Mesenteric fat pad (tissue), 1 donor: ENCODE measurements at places on chromosomes 3 and 15. TPM values are rescaled to one million over a fixed set of nuclear protein-coding genes. Genes with fewer than 3 reads are reported as not detected.

PRR23C gene
- total RNA-seq, result not detected

GMNC gene
- not detected for total RNA-seq

GRCh38 chr3:37510755-37511154, 336.4 kb upstream of the LRRFIP2 start:
- no peak for DNase-seq

DNA sequence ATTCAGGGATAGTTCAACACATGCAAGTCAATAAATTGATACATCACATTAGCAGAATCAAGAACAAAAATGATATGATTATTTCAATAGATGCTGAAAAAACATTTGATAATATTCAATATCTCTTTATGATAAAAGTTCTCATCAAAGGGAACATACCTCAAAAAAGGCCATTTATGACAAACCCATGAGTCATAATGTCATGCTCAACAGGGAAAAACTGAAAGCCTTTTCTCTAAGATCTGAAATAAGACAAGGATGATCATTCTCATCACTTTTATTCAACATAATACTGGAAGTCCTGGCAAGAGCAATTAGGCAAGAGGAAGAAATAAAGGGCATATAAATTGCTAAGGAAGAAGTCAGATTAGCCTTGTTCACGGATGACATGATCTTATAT, 54.1 kb upstream of the TMEM158 start:
- no peak for DNase-seq

DNA sequence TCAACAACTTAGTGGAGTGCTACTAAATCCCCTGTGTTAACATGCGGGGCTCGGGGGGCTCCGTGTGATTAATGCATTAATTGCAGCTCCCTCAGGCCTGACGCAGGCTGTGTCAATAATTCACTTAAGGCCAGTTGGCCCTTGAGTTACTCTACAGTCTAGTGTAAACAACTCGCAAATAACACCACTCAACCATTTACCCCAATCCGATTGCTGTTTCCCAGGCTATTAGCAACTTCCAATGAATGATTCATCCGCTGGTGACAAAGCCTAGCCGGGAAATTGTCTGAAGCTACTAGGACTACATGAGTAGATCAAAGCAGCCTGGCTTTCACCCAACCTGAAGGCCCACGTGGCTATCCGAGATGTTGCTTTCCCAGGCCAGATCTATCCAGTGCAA, 121.3 kb upstream of the SOX14 start:
- no peak for DNase-seq

ACTL6A gene
- 35.0 TPM for total RNA-seq
